ENCODE measurements at places on chromosomes 1 and 21.

DNA sequence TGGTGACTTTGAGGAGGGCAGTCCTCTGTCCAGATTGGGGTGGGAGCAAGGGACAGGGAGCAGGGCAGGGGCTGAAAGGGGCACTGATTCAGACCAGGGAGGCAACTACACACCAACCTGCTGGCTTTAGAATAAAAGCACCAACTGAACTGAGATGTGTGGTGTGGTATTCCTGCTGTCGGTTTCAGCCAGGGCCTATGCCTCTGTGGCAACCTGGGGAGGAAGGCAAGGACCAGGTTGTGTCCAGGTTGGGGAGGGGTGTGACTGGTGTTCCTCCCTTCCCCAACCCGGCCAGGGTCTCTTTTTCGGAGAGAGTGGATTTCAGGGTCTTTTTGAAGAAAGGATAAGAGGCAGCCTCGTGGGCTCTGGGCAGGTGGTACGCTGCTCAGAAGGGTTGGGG, 6.3 kb downstream of the PROK1 start:
- no peak for DNase-seq

DNA sequence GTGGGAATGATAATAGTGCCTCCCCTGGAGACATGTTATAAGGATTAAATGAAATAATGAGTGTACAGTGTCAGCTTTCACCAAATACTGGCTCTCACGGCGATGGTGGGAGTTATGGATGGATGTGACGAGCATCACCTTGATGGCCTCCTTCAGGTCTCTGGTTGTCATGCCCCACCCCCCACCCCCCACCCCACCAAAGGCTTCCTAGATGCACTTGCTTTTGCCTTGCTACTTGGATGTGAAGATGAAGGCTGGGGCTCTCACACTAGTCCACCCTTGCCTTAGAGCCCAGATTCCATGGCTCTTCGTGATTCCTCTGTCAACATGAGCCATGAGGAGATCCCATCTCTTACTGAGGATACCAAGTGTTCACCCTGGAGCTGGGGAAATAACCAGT, 412.3 kb downstream of the NPHP4 start:
- DNase-seq = no peak

GRCh38 chr1:169106921-169107602, 572 bp downstream of the ATP1B1 start:
- DNase-seq = peak; percentile 17

- DNase-seq = no peak
These were observed 1.2 kb downstream of the HHIPL2 start for GRCh38 chr1:222546548-222547259.

GRCh38 chr1:234658138-234658537, 48.2 kb upstream of the IRF2BP2 start:
- DNase-seq = no peak

Data from activated naive CD4-positive, alpha-beta T cell treated with anti-CD3 and anti-CD28 coated beads, Interleukin-2, amount 50 U/mL, for 16 hours (primary cell).